Progenitor cell of endocrine pancreas (in vitro differentiated cells): ENCODE measurements at places on chromosomes 1 and 21. TPM values are rescaled to one million over a fixed set of nuclear protein-coding genes. Genes with fewer than 3 reads are reported as not detected.

GRCh38 chr1:163807331-163808049 lies 485.7 kb downstream of the NUF2 start:
- no peak overlapping the region for H3K4me3 ChIP-seq
- DNase-seq: no peak
- H3K27me3 ChIP-seq: peaks cover 2% of the 10 kb centered on the region
- H3K27ac ChIP-seq: no peak overlapping the region
- H3K36me3 ChIP-seq: no peaks in the 10 kb centered on the region
- H3K4me1 ChIP-seq: no peaks in the 10 kb centered on the region

GRCh38 chr1:39757501-39757900 lies 13.6 kb downstream of the OXCT2 start:
- H3K4me3 ChIP-seq: no peak overlapping the region
- H3K27ac ChIP-seq: no peak overlapping the region

Gene CCDC185
- not detected in 2 replicates for total RNA-seq

Gene WNT3A
- not detected in 2 replicates for total RNA-seq

DNA sequence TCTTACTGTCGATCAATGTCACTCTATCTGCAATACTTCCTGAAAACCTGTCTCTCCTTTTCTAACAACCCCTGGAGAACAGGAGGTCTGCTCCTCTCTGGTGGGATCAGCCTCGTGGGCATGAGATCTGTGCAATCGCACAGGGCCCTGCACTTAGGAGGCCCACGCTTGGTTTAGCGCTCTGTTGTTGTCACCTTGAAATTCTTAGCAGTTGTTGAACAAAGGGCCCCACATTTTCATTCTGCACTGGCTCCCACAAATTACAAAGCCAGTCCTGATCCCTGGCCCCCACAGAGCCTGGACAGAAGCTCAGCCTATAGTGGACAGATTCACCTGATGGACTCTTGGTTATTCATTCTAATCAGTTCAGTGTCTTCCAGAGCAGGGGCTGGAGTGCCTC lies 18.6 kb downstream of the SPOCD1 start:
- H3K27me3 ChIP-seq: peaks cover 27% of the 10 kb centered on the region
- no peaks in the 10 kb centered on the region for H3K36me3 ChIP-seq
- DNase-seq: no peak

- no peak overlapping the region for H3K4me3 ChIP-seq
- H3K27ac ChIP-seq: no peak overlapping the region
- H3K4me1 ChIP-seq: peaks cover 3% of the 10 kb centered on the region
- no peaks in the 10 kb centered on the region for H3K27me3 ChIP-seq
Measured at GRCh38 chr1:231322880-231323530, 14.6 kb downstream of the EXOC8 start.

Gene S100B
- total RNA-seq: not detected in 2 replicates

- no peak overlapping the region for H3K4me3 ChIP-seq
- peaks cover 2% of the 10 kb centered on the region for H3K36me3 ChIP-seq
- H3K27me3 ChIP-seq: peaks cover 7% of the 10 kb centered on the region
- H3K27ac ChIP-seq: no peak overlapping the region
- no peak for DNase-seq
- H3K4me1 ChIP-seq: peaks cover 11% of the 10 kb centered on the region
Measured at GRCh38 chr1:65980237-65980636, 187.5 kb downstream of the PDE4B start.

DNA sequence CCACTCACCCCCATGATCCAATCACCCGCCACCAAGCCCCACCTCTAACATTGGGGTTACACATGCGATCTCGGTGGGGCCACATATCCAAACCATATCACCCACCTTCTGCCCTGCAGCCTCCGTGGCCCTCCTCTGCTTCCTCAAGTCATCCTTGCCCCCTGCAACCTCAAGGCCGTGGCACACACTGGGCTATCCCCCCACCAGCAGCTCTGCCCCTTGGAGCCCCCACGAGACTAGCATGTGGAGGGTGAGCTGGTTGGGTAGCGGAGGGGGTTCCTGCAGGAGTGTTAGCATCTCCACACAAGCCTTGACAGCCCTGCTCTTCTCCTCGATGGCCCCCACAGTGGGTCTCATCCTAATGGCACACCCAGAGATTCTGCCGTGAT lies 100.8 kb downstream of the TOMM20 start:
- no peak overlapping the region for H3K27ac ChIP-seq
- H3K4me3 ChIP-seq: no peak overlapping the region
- peaks cover 11% of the 10 kb centered on the region for H3K4me1 ChIP-seq
- H3K27me3 ChIP-seq: no peaks in the 10 kb centered on the region
- no peak for DNase-seq
- no peaks in the 10 kb centered on the region for H3K36me3 ChIP-seq

GRCh38 chr21:42146821-42147220 lies 72.1 kb upstream of the ABCG1 start:
- no peak for DNase-seq
- no peak overlapping the region for H3K27ac ChIP-seq
- no peak overlapping the region for H3K4me3 ChIP-seq
- H3K36me3 ChIP-seq: no peaks in the 10 kb centered on the region
- peaks cover 12% of the 10 kb centered on the region for H3K4me1 ChIP-seq
- peaks cover 15% of the 10 kb centered on the region for H3K27me3 ChIP-seq
